HuH-7.5 (cell line): ENCODE measurements at places on chromosomes 13 and 19.

- no peak for DNase-seq
Observed at GRCh38 chr13:49417161-49417560, 26.7 kb downstream of the CAB39L start.

DNA sequence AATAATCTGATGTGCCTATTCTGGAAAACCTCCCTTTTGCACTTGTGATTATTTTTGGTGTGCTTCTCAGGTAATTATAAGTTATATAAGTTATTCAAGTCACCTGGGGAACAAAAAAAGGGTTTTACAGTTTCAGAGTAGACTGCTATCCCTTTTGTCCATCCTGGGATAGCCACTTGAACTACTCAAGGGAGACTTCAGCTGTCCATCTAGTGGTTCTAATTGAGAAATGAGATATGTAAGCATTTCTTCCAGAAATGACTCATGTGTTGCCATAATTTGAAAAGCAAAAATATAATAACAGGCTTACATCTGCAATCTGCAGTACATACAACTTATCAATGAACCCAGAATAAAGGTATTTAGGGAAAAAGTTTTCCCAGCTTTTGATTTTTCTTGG is 20.4 kb downstream of the UBL3 start:
- DNase-seq, result no peak

DNA sequence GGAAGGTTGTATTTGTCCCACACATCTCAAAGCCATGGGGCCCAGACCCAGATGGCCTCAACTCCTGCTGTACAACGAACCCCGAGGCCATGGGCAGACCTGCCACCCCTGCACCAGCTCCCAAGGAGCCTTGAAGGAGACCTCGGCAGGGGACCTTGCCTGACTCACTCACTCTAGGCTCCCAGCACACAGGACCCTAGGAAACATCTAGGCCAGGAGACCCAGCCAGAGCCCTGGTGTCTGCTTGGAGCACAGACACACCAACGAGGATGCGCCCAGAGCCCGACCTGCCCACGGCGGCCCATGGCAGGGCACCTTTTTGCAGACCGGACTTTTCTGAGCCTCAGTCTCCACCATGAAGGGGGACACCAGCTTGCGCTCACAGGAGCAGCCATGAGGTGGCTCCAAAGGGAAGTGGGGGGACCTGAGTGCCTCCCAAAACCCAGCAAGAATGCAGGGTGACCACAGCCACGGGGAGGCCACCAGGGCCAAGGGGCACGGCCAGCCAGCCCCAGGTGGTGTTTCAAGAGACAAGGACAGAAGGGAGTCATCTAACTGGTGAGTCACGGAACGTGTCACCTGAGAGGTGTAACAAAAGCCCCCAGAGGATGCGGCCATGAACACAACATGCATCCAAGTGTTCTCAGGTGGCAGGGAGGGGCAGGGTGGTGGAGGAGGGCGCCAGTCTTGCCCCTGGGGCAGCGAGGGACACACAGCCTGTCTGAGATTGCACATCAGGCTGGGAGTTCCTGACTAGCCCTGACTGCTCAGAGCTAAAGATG is 4.9 kb upstream of the CERS1 start:
- DNase-seq, result no peak

GRCh38 chr19:16771618-16772017 is 52.0 kb downstream of the NWD1 start:
- DNase-seq, result peak; percentile 77

GRCh38 chr19:53870485-53870844 is 2.8 kb downstream of the MYADM start:
- no peak for DNase-seq

DNA sequence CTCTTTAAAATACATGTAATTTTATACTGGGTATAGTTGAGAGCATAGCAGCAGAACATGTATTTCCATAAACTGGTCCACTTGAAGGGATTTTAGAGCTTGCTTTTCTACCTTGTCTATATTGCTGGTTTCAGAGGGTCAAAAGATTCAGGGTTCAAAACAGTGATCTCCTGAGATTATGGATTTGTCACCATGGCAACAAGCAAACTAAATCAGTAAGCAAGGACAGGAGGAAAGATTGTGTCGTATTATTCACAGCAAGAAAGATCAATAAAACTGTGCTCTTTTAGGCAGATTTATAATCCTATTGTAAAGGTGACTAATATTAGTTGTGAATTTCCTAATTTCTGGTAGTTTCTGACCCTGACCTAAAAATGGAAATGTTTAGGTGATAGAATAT is 496.4 kb downstream of the LMO7 start:
- DNase-seq, result no peak

DNA sequence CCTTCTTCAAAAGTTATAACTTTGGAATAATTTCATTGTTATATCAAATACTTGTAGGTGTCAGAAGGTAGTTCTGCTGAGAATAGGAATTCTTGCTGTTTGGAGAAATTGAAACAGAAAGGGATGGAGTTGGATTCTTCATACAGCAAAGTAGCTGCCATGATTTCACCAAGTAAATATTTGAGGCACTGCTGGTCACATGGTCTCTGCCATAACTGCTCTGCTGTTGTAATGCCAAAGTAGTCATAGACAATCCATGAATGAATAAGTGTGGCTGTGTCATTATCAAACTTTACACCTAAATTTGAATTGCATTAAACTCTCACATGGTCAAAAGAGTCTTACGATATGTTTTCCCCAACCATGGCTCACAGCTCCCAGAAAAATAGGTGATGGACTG is 308.6 kb downstream of the GPC6 start:
- DNase-seq, result no peak

DNA sequence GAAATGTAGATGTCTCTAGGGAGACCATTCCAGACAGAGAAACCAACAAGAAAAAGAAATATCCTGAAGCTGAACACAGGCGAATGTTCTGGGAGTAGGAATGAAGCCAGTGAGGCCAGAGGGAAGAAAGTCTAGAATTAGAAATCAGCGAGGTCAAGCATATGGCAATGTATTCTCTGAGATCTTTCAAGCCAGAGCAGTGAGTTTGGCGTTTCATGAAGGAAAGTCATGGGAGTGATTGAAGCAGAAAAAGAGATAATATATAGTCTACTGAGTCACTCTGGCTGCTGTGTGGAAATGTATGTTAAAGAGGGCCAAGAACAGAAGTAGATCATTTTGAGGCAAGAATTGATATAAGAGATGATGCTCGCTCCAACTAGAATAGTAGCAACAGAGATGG is 576.0 kb downstream of the PCDH17 start:
- DNase-seq, result no peak

DNA sequence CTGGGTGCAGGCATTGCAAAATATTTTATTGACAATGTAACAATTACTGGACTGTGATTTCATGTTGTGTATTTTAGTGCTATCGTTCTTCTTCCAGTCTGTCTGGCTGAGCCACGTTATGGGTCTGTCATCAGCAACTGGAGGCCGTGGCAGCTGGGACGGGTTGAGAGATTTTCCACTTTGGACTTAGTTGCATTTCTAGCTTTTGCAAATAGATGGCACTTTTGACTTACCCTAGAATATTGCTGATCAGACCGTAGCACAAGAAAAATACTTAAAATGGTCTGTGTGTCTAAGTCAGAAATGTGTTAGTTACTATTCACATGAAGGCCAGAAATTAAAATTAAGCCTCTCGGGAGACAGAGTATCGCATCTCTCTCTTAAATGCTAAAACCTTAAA is 211.1 kb downstream of the TEX29 start:
- no peak for DNase-seq

DNA sequence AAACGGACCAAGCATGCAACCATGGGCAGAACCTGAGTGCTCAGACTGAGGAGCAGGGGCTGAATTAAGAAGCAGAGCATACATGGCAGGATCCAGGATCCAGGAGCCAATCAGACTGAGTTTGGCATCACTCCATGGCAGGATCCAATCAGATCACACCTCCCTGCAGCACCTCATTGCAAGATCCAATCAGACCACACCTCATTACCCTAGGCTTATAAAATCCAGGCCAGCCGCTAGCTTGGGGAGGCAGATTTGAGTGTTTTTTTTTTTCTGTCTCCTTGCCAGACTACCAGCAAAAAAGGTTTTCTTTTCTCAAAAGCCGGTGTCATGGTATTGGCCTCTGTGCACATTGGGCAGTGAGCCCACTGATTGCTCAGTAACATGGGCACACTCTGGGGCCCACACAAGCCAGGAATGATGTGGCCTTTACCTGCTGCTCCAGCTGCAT is 127.9 kb upstream of the GJB6 start:
- DNase-seq, result no peak

GRCh38 chr13:93727211-93728141 is 500.9 kb downstream of the GPC6 start:
- DNase-seq, result no peak

- DNase-seq, result no peak
Observed at GRCh38 chr13:48477191-48477855, 55.6 kb downstream of the RCBTB2 start.

- DNase-seq, result no peak
Observed at GRCh38 chr13:23599083-23599925, 29.1 kb downstream of the TNFRSF19 start.

DNA sequence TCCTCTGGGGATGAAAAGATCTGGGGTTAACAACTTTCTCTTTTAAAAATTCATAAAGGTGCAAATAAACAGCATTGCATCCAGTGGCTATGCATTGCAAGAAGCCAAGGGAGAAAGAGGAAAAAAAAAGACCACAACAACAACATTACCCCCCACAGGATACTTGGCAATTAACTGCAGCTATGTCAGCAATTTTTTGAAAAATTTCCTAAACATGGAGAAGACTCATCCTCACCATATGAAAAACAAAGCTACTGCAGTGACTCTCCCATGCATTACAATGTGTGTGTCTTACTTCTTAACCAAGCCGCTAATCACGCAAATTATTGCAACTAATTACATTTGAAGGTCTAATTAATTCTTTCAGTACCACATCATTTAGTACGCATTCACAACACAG is 309.8 kb upstream of the ZNF507 start:
- DNase-seq, result no peak

- peak; percentile 2 for DNase-seq
Observed at GRCh38 chr13:68066879-68067513, 836.9 kb upstream of the PCDH9 start.

DNA sequence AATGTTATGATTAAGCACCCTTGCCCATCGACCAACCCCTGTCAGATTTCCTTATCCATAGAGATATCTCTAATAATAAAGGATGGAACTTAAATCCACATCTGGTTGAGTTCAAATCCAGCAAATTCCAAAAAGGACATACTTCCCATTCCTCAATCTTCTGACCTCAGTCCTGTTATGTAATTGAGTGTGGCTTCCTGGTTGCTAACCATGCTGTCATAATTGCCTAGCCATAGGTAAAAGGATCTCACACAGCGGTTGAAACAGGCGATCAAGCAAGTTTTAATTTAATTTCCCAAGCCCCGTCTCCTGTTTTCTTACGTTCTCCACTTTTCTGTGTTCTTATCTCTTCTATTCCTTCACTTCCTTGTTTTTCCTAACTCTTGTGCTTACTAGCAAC is 550.3 kb downstream of the GPC6 start:
- no peak for DNase-seq

GRCh38 chr13:109406376-109406992 is 379.9 kb downstream of the IRS2 start:
- DNase-seq, result no peak

DNA sequence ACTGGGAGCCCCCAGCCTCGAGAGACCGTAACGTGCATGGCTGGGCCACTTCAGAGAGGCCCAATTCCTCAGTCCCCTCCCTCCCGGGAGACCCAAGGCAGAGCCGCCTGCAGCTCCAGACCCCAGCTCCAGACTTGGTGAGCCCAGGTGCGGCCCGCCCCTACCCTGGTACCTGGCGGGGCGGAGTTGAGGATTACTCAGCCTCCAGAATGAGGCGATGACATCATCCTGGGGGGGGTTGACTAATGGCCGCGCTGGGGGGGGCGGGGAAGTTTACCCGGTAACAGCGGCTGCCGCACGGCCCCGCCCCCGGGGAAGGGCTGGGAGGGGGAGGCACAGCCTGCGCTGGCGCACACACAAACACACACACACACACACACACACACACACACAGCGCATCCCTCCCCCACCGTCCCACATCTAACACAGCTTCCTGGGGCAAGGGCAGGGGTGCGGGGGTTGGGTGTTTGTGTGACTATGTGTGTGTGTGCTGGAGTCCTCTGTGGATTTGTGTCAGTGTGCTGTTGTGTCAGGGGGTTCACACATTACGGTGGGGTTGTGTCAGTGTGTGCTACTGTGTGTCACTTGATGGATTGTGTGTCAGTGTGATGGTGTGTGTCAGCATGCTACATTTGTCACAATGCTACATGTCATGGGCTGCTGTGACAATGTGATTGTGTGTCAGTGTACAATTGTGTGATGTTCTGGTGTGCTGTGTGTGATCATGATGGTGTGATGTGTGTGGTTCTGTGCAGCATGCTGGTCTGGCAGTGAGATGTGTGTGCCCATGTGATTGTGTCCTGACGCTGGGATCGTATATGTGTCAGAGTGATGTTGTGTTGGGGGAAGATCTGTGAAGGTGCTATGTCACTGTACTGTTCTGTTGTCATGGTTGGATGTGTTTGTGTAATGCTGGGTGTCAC is 10.3 kb upstream of the BBC3 start:
- peak; percentile 80 for DNase-seq

GRCh38 chr13:91580749-91581148 is 182.3 kb downstream of the GPC5 start:
- DNase-seq, result no peak

GRCh38 chr13:45385907-45386553 is 32.1 kb downstream of the SLC25A30 start:
- DNase-seq, result no peak

GRCh38 chr13:99133230-99133629 is 67.4 kb upstream of the UBAC2 start:
- no peak for DNase-seq

- peak; percentile 82 for DNase-seq
Observed at GRCh38 chr19:12825254-12826131, 8.9 kb downstream of the RTBDN start.

DNA sequence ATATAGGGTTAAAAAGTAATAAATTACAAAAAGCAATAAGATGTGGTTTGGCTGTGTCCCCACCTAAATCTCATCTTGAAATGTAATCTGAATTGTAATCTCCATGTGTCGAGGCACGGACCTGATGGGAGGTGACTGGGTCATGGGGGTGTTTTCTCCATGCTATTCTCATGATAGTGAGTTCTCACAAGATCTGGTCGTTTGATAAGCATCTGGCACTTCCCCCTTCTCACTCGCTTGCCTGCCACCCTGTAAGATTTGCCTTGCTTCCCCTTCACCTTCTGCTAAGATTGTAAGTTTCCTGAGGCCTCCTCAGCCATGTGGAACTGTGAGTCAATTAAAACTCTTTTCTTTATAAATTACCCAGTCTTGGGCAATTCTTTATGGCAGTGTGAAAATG is 577.4 kb downstream of the TBC1D4 start:
- DNase-seq, result no peak

- no peak for DNase-seq
Observed at GRCh38 chr19:36436531-36436930, 18.1 kb upstream of the ZFP82 start.

DNA sequence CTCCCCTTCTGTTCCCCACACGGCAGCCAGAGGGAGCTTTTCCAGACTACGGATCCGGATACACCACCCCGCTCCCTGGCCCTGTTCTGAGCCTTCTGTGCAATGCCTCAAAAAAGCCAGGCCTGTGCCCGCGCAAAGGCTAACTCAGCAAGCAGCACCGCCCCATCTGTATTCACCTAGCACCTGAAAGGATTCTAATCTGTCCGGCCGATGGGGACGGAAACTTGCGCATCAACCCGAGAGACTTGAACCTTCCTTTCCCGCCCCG is 589 bp downstream of the ZBTB45 start:
- DNase-seq, result peak; percentile 92
